Activated CD4-positive, alpha-beta T cell treated with anti-CD3 and anti-CD28 coated beads, Interleukin-2, amount 10 ng/mL, durations not matched to agents 24 days and 14 days (primary cell): ENCODE measurements at places on chromosomes 7 and 10. TPM values are rescaled to one million over a fixed set of nuclear protein-coding genes. Genes with fewer than 3 reads are reported as not detected.

GRCh38 chr7:138470391-138471157 lies 10.5 kb downstream of the TRIM24 start:
- H3K4me1 ChIP-seq, result peaks cover 15% of the 10 kb centered on the region
- peaks cover 14% of the 10 kb centered on the region for H3K36me3 ChIP-seq
- no peak for DNase-seq
- no peak overlapping the region for H3K27ac ChIP-seq
- no peak overlapping the region for H3K4me3 ChIP-seq

Gene POU6F2
- total RNA-seq, result 0.16 and 0.17 TPM in 2 replicates

DNA sequence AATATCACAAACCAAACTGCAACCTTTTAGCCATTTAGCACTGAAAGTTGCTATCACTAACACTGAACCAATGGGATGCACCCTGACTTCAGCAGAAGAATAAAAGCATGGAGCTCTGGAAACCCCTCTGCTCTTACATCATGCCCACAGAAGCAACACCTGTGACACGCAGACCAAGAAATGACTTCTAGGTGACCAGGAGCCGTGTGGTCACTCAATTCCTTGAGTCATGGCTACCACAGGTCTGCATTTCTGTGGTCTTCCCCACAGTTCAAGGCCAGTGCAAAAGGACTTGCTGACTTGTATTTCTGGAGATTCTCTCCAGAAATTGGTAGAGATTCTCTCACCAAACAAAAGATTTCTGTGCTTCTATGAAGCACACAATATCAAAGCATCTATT lies 38.3 kb downstream of the NRCAM start:
- no peak for DNase-seq
- H3K4me1 ChIP-seq, result peaks cover 11% of the 10 kb centered on the region
- H3K27ac ChIP-seq, result no peak overlapping the region
- H3K36me3 ChIP-seq, result no peaks in the 10 kb centered on the region
- H3K27me3 ChIP-seq, result peaks cover 9% of the 10 kb centered on the region

GRCh38 chr7:94394437-94395140 lies at the start of gene COL1A2:
COL1A2 (plus strand) TSS chr7:94394895; CDS start chr7:94395032, 137 bp downstream.
- peak within 1 kb of the TSS; percentile 76 for H3K4me3 ChIP-seq
- H3K36me3 ChIP-seq, result no peaks in the 10 kb centered on the region
- H3K27me3 ChIP-seq, result peaks cover 2% of the 10 kb centered on the region
- peak within 1 kb of the TSS; percentile 65 for H3K27ac ChIP-seq

GRCh38 chr7:86925221-86925620 lies 134.2 kb downstream of the ELAPOR2 start:
- DNase-seq, result no peak
- H3K36me3 ChIP-seq, result no peaks in the 10 kb centered on the region
- H3K27ac ChIP-seq, result no peak overlapping the region
- peaks cover 15% of the 10 kb centered on the region for H3K27me3 ChIP-seq
- no peak overlapping the region for H3K4me3 ChIP-seq

DNA sequence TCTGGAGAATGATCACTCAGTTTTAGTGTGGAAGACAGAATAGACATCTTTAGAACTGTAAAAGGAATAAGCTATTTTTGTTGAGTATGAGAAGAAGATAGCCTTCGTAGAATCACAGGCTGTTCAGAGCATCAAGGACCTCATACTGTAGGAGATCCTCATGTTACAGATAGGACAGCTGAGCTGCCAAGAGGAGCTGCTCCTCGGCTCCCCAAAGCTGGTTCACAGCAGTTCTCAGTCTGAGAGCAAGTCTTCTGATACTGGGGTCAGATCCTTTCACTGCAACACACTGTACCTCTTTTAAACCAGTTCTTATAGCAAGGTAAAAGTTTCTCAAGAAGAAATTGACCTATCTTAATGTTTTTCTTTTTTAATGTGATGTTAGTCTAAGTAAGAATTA lies 17.1 kb downstream of the CCNY start:
- H3K4me1 ChIP-seq, result peaks cover 75% of the 10 kb centered on the region
- H3K4me3 ChIP-seq, result no peak overlapping the region
- DNase-seq, result no peak
- no peak overlapping the region for H3K27ac ChIP-seq
- peaks cover 4% of the 10 kb centered on the region for H3K36me3 ChIP-seq

GRCh38 chr7:1323178-1324027 lies 90.7 kb downstream of the UNCX start:
- no peak overlapping the region for H3K27ac ChIP-seq
- H3K4me1 ChIP-seq, result no peaks in the 10 kb centered on the region
- H3K36me3 ChIP-seq, result no peaks in the 10 kb centered on the region
- DNase-seq, result no peak

DNA sequence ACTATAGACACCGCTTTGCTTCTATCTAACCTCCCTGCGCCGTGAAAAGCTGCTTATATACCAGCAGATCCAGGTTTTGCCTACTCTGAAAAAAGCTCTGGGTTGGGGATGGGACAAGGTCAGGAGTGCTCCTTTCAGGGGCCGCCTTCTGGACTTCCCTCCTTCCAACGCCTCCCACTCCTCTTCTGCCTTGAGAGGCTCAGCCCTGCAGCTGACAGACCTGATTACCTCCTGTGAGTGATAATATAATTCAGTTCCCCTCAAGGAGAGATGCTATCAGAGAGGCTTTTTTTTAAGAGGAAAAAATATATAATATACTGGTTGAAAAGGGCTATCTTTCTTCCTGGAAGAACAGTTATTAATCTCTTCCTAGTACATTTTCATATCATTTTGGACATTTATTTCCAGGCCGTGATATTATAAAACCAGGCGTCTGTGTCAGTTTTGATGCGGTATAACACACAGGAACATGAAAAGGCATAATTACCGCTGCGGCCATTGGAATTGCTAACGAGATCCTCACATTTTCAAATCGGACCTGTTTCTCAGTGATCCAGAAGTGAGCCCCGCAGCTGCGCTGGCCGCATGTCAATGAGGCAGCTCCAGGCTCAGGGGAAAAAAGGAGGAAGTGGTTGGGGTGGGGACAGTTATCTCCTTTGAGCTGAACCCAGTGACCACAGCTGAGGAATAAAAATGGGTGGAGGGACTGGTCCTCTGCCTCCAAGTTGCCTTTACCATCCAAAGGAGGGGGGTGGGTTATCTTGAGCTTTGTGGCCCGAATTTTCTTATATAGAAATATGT lies 457.1 kb downstream of the TYW1 start:
- no peaks in the 10 kb centered on the region for H3K4me1 ChIP-seq
- no peak for DNase-seq
- H3K27me3 ChIP-seq, result no peaks in the 10 kb centered on the region
- H3K36me3 ChIP-seq, result no peaks in the 10 kb centered on the region
- H3K27ac ChIP-seq, result no peak overlapping the region
- H3K4me3 ChIP-seq, result no peak overlapping the region

- no peaks in the 10 kb centered on the region for H3K36me3 ChIP-seq
- H3K4me1 ChIP-seq, result no peaks in the 10 kb centered on the region
- H3K4me3 ChIP-seq, result no peak overlapping the region
- H3K27me3 ChIP-seq, result peaks cover 27% of the 10 kb centered on the region
- no peak for DNase-seq
- no peak overlapping the region for H3K27ac ChIP-seq
Measured at GRCh38 chr7:43495572-43495971, 87.3 kb upstream of the STK17A start.

Gene KLF14
- total RNA-seq, result not detected in 2 replicates

DNA sequence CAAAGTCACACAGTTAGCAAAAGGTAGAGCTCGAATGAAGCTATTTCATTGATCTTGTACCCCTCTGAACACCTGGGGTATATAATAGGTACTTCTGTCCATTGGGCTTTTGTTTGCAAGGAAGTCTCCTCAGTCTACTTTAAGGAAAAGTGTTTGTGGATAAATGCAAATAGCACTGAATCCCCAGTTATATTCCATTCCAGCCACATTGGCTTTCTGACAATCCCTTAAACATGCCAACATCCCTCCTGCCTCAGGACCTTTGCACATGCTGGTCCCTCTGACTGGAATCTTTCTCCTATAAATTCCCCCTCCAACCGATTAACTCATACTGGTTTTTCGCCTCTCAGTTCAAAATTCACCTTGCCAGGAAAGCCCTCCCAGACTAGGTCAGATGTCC lies 17.1 kb downstream of the DUSP5 start:
- no peak overlapping the region for H3K4me3 ChIP-seq
- no peaks in the 10 kb centered on the region for H3K27me3 ChIP-seq
- DNase-seq, result no peak
- peaks cover 45% of the 10 kb centered on the region for H3K4me1 ChIP-seq
- H3K27ac ChIP-seq, result no peak overlapping the region

- H3K27ac ChIP-seq, result peak within 1 kb of the TSS; percentile 95
- H3K27me3 ChIP-seq, result no peaks in the 10 kb centered on the region
Measured at GRCh38 chr10:78029269-78030226, at the start of gene POLR3A. POLR3A (minus strand) TSS chr10:78029515; CDS start chr10:78029407, 108 bp downstream.

Gene GIMAP8
- 7.9 and 8.5 TPM in 2 replicates for total RNA-seq

- H3K27me3 ChIP-seq, result peaks cover 3% of the 10 kb centered on the region
- DNase-seq, result no peak
- peak overlapping the region; percentile 99 for H3K27ac ChIP-seq
- peaks cover 23% of the 10 kb centered on the region for H3K36me3 ChIP-seq
Measured at GRCh38 chr7:101084865-101085161, 468 bp upstream of the TRIM56 start.

DNA sequence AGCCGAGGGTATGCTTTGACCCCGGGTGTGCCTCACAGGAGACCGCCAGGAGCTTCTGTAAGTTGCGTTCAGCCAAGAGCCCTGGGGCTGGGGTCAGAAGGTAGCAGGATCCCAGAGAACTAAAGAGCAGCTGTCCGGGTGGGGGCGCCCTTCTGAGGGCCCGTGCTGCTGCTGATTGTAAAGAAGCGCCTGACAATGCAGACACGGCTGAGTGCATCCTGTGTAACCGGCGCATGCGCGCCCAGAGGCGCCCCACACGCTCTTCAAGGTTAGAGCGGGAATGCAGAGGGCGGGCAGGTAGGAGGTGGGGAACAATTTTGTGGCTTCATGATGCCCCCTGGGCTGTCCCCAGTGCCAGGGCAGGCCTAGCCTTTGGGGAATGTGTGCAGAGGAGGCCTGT lies 210.2 kb upstream of the CTBP2 start:
- H3K27ac ChIP-seq, result no peak overlapping the region
- no peaks in the 10 kb centered on the region for H3K4me1 ChIP-seq
- no peak for DNase-seq

GRCh38 chr10:119115926-119116325 lies 12.0 kb downstream of the DENND10 start:
- H3K27ac ChIP-seq, result no peak overlapping the region
- no peaks in the 10 kb centered on the region for H3K27me3 ChIP-seq
- peaks cover 8% of the 10 kb centered on the region for H3K4me1 ChIP-seq

Gene MRPS17
- 36.4 and 37.6 TPM in 2 replicates for total RNA-seq

- no peaks in the 10 kb centered on the region for H3K36me3 ChIP-seq
- no peaks in the 10 kb centered on the region for H3K27me3 ChIP-seq
- no peak for DNase-seq
- H3K4me3 ChIP-seq, result no peak overlapping the region
- H3K27ac ChIP-seq, result no peak overlapping the region
Measured at GRCh38 chr7:69277366-69277765, 320.9 kb upstream of the AUTS2 start.

Gene SH3PXD2A
- 8.3 and 8.5 TPM in 2 replicates for total RNA-seq

Gene EN2
- total RNA-seq, result not detected in 2 replicates

Gene LIPJ
- total RNA-seq, result not detected in 2 replicates

DNA sequence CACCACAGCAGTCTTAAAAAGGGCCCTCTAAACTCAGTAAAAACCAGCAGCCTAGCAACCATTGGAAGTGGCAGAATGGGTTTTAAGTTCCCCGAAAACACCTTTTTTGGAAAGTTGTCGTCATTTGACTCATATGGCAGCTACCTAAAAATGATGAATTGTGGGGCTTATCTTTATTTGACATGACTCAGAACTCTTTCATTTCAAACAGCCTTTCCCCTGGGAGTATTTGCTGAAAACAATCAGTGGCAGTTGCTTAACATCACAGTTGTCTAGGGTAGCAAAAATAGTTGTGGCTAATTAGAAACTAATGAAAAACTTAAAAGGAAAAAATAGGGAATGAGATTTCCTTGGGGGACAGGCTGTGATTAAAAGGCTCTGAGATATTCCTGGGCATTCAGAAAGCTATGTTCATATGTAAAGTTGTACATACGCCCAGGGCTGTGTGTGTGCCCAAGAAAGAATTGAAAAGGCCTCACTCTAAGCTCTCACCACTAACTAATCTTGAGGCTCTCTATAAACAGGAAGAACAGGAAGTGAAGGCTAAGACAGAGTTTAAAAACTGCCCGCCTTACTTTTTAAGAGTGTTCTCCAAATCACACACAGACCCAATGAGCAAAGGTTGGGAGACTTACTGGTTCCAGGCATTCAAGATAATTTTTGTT lies 81.7 kb upstream of the HECTD2 start:
- no peak overlapping the region for H3K27ac ChIP-seq
- DNase-seq, result no peak
- no peak overlapping the region for H3K4me3 ChIP-seq
- H3K36me3 ChIP-seq, result no peaks in the 10 kb centered on the region
- peaks cover 6% of the 10 kb centered on the region for H3K27me3 ChIP-seq

- DNase-seq, result no peak
- H3K4me3 ChIP-seq, result no peak overlapping the region
- H3K4me1 ChIP-seq, result no peaks in the 10 kb centered on the region
Measured at GRCh38 chr10:25162391-25162790, 12.4 kb upstream of the GPR158 start.

Gene ANKRD61
- total RNA-seq, result 0.31 and 0.58 TPM in 2 replicates

Gene DLX6
- total RNA-seq, result not detected in 2 replicates

Gene CNPY1
- total RNA-seq, result not detected in 2 replicates

DNA sequence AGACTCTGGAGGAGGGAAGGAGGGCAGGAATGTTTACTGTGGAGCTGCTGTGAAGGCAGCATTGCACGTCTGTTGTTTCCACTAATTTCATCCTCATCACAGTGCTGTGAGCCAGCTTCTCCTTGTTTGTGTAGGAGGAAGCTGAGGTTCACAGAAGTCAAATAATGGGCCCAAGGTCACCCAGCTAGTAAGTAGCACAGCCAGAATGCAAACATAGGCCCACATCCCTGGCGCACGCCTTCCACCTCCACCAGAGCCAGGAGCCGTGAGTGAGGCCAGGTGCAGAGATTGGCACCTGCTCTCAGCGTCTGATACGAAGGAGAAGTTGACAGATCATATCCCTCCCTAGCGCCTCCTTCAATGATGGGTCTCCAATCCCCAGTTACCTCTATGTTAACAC lies 93.6 kb downstream of the HTR5A start:
- no peak overlapping the region for H3K4me3 ChIP-seq
- H3K36me3 ChIP-seq, result no peaks in the 10 kb centered on the region
- H3K27me3 ChIP-seq, result peaks cover 22% of the 10 kb centered on the region
- H3K4me1 ChIP-seq, result no peaks in the 10 kb centered on the region
- H3K27ac ChIP-seq, result no peak overlapping the region

DNA sequence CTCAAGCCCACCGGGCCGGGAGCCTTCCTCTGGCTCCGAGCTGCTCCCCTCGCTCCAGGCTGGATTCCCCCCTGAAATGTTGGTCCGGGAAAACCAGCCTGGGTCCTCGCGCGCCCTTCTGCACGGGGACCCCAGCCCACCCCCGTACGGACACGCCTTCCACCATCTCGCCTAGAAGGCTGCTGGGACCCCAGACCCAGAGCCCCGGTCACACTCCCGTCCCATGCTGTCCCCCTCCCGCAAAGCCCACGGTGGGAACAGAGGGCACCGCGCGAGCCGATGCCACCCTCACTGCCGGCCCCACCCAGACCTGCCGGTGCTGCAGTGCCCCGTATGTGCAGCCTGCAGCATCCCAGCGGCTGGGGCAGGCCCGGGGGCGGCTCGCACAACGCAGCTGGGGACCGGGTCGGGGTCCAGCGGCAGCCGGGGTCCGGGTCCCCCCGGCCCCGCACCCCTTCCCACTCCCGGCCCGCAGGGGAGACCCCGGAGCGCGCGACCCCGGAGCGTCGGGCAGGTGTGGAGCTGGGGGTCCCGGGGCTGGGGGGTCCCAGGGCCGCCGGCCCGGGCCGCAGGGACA lies 871 bp downstream of the SPOCK2 start:
- H3K36me3 ChIP-seq, result peaks cover 20% of the 10 kb centered on the region
- DNase-seq, result peak; percentile 82
- peaks cover 65% of the 10 kb centered on the region for H3K4me1 ChIP-seq
- peak overlapping the region; percentile 93 for H3K27ac ChIP-seq
- peak overlapping the region; percentile 97 for H3K4me3 ChIP-seq
